ENCODE measurements at places on chromosomes 16 and 17. TPM values are rescaled to one million over a fixed set of nuclear protein-coding genes. Genes with fewer than 3 reads are reported as not detected.

Gene VPS35L
- total RNA-seq, result 8.5 TPM

Gene GSDMA
- 7.9 TPM for total RNA-seq

Gene OR3A3
- total RNA-seq, result not detected

Gene SLC38A8
- total RNA-seq, result 0.34 TPM

Gene TAC4
- not detected for total RNA-seq

Gene SLC12A3
- total RNA-seq, result not detected

Gene MGAT5B
- 0.07 TPM for total RNA-seq

Gene OXLD1
- total RNA-seq, result 31.8 TPM
